ENCODE measurements at places on chromosomes 3 and 15.

DNA sequence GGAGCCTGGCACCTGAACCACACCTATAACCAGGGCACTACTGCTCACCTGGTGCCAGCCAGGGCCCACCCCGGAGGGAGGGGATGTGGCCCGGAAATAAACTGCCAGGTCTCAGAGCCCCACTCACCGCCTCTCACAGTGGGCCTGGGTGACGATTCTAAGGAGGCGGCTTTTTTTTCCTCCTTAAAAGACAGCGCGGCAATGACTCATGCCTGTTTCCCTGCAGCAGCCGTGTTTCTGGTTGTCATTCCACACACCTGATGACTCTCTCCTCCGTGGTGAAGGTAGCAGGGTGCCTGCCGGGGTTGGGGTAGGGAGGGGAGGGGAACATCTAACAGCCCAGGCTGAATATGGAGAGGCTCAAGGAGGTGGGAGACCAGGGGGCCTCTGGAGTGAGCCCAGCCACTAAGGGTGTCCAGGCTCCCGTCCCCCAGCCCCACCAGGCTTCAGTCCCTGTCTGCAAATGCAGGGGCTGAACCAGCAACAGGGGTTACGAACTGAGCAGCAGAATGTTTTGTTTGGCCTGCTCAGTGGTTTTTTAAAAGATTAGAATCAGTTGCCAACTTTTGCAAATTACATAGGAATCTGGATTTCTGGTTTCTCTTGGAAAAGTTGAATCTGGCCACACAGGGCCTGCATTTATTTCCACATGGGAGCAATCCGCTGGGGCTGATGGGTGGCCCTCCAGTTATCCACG lies 127.3 kb upstream of the LINGO1 start:
- no peak for DNase-seq

- DNase-seq = no peak
Measured at GRCh38 chr15:49313650-49314049, 109.4 kb upstream of the FGF7 start.

GRCh38 chr3:129046037-129046731 lies 14.4 kb upstream of the GP9 start:
- no peak for DNase-seq

- no peak for DNase-seq
Measured at GRCh38 chr15:89893027-89893426, 767 bp downstream of the AP3S2 start.

GRCh38 chr15:76973362-76973743 lies 21.6 kb upstream of the PSTPIP1 start:
- DNase-seq = no peak

DNA sequence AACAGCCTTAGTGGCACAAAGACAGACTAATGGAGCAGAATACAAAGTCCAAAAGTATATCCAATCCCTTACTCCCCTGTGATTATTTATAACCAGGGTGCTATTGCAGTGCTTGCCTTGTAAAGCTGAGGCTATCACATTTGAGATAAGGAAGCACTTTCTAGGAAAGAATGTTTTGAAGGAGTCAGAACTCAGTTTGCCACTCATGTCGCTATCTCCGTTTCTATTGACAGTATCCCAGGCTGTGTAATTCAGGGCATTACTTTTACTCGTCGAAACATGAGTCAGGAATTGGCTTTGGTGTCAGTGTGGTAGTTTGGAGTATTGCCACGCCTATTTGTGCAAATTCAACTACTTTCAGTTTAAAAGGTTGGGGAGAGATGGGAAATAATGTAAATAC lies 78.4 kb downstream of the FBXL2 start:
- no peak for DNase-seq

DNA sequence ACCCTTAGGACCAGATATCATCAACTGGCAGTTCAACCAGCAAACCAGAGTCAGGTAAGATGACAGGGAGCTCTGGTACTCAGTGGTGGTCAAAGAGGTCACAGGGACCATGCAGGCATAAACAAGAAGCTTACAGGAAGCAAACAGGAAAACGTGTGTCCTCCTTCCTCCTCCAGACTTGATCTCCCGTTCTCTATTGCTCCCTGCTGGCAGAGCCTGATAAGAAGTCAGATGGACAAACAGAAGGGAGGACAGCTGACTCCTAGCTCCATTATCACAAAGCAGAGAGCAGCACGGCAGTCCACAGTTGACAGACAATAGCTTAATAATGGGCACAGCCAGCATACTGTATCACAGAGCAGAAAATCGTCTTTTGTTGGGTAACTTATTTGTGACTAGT lies 156.5 kb upstream of the SLC2A2 start:
- no peak for DNase-seq

- peak; percentile 81 for DNase-seq
Measured at GRCh38 chr3:194312743-194313281, 38.3 kb downstream of the CPN2 start.

DNA sequence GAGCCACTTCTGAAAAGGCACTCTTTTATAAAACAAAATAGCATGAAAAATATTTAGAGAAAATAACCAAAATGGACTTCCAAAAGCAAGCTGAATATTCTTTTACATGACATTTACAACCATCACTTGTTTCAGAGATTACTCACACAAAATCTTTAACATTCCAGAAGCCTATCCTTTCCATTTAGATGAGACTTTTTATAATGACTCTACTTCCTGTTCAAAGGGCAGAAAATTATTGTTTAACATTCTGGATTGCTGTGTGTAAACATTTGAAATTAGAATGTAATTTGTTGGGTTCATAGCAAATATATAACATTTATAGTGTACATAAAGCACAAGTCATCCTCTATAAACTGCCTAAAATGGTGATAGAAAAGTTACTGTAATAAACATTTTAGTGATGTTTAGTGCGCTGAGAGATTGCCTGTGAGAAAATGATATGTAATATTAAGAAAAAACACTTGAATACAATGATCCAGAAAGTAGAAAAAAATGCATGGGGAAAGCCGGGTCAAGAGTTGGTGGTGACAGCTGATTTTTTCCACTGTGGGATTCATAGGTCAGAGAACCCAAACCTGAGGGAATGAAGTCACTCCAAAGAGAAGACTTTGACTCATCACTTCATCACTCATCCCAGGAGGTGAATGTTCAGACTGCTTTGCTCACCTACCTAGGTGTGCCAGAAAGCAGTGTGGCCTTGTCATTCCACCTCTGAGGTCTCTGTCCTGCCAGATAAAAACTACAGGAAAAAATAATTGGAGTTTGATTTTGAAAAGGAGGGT lies 305.8 kb downstream of the ARPP21 start:
- no peak for DNase-seq

DNA sequence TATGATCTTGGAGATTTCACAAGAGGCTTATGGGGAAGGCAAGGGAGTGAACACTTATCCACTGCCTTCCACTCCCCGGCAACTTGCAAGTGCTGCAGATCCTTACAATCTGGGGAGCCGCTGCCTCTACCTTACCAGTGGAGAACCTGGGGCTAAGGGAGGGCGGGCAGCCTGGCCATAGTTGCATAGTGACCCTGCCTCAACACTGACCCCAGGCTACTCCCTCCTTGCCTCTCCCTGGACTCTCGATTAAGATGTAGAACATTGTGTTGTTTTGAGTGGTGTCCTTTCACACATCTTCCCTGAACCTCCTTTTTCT lies 30.6 kb downstream of the SLC6A11 start:
- no peak for DNase-seq

DNA sequence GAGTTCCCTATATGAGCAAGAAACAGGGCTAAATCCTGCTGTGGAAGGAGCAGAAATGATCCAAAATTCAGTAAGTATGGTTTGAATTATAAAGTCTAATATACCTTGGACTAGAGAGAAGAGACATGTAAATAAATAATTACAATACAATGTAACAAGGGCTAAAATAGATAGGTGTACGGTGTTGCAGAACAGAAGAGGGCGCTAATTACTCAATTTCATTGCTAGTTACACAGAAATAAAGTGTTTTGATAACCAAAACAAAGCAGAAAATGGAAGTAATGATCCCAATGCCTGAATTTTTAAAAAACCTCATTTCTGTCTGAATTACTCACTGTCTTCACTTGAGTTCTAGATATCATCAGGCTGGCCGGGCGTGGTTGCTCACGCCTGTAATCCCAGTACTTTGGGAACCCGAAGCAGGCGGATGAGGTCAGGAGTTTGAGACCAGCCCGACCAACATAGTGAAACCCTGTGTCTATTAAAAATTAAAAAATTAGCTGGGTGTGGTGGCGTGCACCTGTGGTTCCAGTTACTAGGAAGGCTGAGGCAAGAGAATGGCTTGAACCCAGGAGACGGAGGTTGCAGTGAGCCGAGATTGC lies 8.3 kb upstream of the PLCH1 start:
- no peak for DNase-seq

DNA sequence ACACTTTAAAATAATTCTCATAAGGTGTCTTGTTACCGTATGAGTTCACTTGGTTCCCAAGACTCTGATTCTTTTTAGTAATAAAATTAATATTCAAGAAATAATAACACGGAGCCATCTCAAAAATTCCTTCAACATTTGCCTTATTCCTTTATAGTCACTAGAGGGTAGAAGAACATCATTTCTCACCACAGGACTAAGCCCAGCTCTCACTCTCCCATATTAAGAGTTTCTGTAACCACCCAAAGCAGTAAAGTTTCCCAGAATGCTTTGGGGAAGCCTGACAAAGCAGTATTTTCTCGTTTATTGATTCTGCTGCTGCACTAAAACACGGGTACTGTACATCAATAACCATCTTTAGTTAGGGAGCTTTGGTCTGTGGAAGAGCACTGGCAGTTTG lies 114.9 kb downstream of the MCTP2 start:
- peak; percentile 37 for DNase-seq

- no peak for DNase-seq
Measured at GRCh38 chr15:90598031-90598577, 68.4 kb downstream of the CRTC3 start.

DNA sequence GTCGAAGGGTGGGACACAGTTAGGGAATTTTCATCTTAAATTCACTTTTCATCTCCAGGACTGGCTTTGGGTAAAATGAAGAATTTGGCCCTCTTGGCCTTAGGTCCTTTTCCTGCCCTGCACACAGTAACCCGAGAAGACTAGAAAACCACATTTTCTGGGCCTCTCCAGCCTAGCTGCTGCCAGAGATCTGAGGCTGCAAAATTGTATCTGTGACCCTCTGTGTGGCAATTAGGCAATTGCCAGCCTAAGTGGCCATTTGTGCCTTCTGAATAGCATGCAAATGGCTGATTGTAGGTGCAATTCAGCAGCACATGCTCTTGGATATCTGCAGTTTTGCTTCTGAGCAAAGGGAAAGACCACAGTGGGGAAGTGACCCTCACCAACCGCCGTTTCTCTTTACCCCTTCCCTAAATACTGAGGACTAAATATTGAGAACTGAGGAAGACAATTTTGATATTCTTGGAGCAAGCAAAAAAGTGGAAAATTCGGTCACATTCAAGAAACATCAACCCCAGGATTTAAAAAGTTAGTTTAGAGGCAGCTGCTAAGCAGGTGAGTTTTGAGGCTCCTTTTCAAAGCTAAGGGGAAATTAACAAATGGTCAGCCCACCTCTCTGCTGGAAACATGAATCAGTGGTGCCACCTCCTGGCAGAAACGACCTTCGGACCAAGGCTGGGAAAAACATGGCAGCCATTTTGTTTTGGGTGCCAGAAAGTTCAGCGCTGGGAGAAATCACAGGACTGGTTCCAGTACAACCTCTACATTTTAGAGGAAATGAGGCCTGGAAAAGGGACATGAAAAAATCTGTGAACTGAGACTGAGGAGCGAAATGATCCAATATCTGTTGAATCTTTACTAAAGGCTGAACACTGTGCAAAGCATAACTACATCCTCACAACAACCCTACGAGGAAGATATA lies 56.6 kb upstream of the PRTG start:
- DNase-seq = peak; percentile 28
